ENCODE measurements at places on chromosomes 7 and 10.

- no peak for DNase-seq
Measured at GRCh38 chr10:71025535-71025934, 137.2 kb upstream of the PCBD1 start.

DNA sequence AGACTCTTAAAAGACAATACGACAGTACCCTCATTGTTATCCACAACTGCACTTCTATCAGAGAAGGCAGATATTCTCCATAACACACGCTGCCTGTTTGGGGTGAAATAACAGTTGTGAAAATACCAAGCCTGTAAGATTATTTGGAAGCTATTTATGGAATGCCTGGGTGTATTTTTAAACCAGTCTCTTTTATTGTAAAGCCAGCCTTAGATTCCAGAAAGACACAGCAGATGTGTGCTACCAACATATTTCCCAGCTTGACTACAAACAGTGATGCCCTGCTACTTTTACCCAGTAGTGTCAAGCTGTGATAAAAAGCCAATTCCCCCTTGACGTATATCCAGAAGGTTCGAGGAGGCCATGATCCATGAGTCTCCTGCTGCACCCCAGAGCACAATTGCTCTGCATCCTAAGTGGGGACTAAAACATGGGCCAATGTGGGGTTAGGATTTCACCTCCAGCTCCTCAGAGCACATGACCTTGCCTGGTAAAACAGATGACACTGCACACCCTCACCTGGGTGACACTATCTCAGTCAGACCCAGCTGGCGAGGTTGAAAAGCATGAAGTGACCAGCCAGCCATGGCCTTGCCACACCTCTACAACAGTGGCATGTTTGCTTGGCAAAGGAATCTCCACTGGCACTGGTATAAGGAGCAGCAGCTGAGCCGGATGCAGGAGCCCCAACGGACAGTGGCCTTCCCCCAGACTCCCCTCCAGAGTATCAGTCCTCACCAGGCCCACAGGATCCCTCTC, 62.2 kb downstream of the GFRA1 start:
- no peak for DNase-seq

GRCh38 chr10:93272884-93273675, 199.4 kb downstream of the CYP26A1 start:
- DNase-seq = no peak

GRCh38 chr7:108246227-108246837, 116.2 kb upstream of the LAMB4 start:
- no peak for DNase-seq

- no peak for DNase-seq
Measured at GRCh38 chr10:775245-776075, 86.0 kb upstream of the DIP2C start.

GRCh38 chr10:5894873-5895272, 4.8 kb downstream of the FBH1 start:
- DNase-seq = no peak

GRCh38 chr7:21902240-21902639, 43.5 kb downstream of the CDCA7L start:
- DNase-seq = no peak

DNA sequence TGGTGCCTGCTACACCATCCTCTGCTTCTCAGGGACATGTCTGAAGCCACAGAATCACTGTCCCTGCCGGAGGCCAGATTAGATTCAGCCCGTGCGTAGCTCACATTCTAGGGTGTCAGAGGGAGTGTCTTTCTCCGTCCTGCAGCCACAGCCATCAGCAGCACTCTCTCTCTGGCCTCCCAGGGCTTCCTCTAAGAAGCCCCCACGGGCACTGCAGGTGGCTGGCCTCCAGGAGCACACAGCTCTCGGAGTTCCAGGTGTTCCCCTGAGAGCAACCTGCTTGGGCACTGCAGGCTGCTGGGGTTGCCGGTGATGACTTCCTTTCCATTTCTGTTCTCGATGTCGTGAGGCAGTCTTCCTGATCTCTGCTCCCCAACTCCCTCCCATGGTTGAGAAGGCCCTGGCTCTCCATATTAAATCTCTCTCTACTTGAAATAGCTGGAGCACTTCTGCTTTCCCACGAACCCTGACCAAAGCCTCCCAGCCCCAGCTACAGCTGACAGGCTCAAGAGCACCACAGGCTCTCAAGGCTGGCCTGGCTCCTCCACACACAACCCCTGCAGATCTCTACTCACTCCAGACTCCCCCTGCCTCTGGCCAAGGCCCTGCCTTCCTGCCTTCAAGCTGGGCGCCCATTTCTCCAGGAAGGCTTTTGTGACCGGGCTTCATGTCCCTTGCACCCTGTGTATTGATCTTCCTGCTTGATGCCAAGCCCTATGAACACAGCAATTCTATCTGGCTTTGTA, 49.0 kb upstream of the TMEM72 start:
- DNase-seq = no peak

DNA sequence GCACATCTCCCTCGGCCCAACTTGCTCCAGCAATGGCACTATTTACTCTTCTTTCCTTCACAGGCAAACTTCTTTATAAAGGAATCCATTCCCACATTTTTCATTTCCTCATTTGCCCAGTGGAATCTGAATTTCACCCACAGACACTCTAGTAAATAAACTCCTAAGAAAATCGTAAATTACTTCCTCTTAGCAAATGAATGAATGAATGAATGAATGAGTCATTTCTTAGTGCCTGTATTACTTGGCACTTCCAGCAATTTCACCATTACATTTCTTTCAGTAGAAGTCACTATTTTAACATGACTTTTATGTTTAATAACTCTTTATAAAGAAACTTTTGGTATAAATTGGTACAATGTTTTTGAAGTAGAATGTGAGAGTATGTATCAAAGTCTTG, 55.7 kb downstream of the DDC start:
- DNase-seq = no peak
